Sigmoid colon (tissue), 7 donors: ENCODE measurements at places on chromosomes 3 and 15. TPM values are rescaled to one million over a fixed set of nuclear protein-coding genes. Genes with fewer than 3 reads are reported as not detected.

Gene IFT57
- 38.4 TPM for polyA plus RNA-seq

Gene PDZRN3
- 16.1 TPM for polyA plus RNA-seq

Gene GP9
- 0.26 TPM for polyA plus RNA-seq

Gene NAALADL2
- polyA plus RNA-seq = 0.46 TPM

Gene FEZF2
- polyA plus RNA-seq = not detected

Gene MESP1
- polyA plus RNA-seq = 4.2 TPM

Gene PTPRG
- 8.7 TPM for polyA plus RNA-seq

Gene KCNMB2
- polyA plus RNA-seq = not detected

Gene AMOTL2
- 1.6 TPM for polyA plus RNA-seq

Gene UPK1B
- polyA plus RNA-seq = not detected

Gene FANCD2
- 1.4 TPM for polyA plus RNA-seq

Gene PTX3
- polyA plus RNA-seq = 10.9 TPM

Gene WDR53
- polyA plus RNA-seq = 6.2 TPM

Gene SEC61A1
- 152 TPM for polyA plus RNA-seq

Gene CHST13
- polyA plus RNA-seq = 0.60 TPM

Gene MESP2
- polyA plus RNA-seq = 1.3 TPM

Gene PPARG
- polyA plus RNA-seq = 96.1 TPM

Gene GOLGA8J
- not detected for polyA plus RNA-seq

Gene CD86
- polyA plus RNA-seq = 18.5 TPM

Gene CMSS1
- polyA plus RNA-seq = 6.0 TPM

Gene THBS1
- polyA plus RNA-seq = 16.8 TPM

Gene NLGN1
- polyA plus RNA-seq = 0.60 TPM

Gene EXOG
- polyA plus RNA-seq = 2.4 TPM

Gene GABRG3
- polyA plus RNA-seq = 0.10 TPM

Gene C3orf49
- polyA plus RNA-seq = not detected

Gene FBXO40
- not detected for polyA plus RNA-seq

Gene AADACL2
- polyA plus RNA-seq = not detected

Gene CGNL1
- polyA plus RNA-seq = 1.8 TPM

Gene SOX2
- polyA plus RNA-seq = 1.9 TPM

Gene DVL3
- polyA plus RNA-seq = 26.4 TPM

Gene SPTBN5
- polyA plus RNA-seq = 0.92 TPM

Gene COL6A6
- not detected for polyA plus RNA-seq

Gene WWTR1
- polyA plus RNA-seq = 7.9 TPM

Gene EPB42
- 0.06 TPM for polyA plus RNA-seq

Gene C3orf20
- 0.03 TPM for polyA plus RNA-seq

Gene CNTN4
- polyA plus RNA-seq = 2.3 TPM

Gene LYZL4
- not detected for polyA plus RNA-seq

Gene CKMT1A
- 64.3 TPM for polyA plus RNA-seq

Gene ADAMTS9
- polyA plus RNA-seq = 1.8 TPM
